Fibroblast of skin of back (primary cell): ENCODE measurements at places on chromosomes 5 and 9.
A peak's percentile ranks its signal among the peaks of the same experiment; 100 is the strongest.

DNA sequence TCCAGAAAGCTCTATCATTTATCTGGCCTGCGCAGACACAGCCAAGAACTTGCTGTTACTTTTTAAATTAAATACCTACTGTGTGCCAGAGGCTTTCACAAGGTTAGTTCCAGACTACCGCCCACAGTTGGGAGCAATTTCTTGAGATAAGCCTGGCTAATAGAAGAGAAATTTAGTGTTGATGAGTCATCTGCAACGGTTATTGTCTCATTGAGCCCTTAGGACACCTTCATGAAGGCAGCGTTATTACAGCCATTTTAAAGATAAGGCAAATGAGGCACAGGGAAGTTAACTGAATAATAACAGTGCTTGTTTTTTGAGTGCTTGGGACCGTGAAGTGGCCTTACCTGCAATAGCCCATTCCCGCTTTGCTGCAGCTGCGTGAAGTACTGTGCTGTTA lies 292.9 kb upstream of the MSX2 start:
- no peak for DNase-seq

DNA sequence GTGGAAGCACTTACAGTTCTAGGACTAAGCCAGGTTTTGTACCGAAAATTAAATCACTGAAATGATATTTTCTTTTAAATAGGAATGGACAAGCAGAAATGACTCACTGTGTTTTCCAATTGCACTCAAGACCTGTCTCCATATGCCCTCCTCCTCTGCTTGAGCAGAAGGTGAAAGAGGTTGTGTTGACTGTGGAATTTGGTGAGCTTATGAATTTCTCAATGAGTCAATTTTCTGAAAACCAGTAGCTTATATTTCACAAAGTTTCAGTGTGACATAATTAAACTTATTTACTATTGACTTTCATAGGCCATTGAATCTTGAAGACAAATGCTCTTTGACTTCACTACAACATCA lies 249.9 kb downstream of the NPR3 start:
- no peak for DNase-seq

GRCh38 chr9:35537913-35538312 lies 48.0 kb downstream of the RUSC2 start:
- peak; percentile 63 for DNase-seq

DNA sequence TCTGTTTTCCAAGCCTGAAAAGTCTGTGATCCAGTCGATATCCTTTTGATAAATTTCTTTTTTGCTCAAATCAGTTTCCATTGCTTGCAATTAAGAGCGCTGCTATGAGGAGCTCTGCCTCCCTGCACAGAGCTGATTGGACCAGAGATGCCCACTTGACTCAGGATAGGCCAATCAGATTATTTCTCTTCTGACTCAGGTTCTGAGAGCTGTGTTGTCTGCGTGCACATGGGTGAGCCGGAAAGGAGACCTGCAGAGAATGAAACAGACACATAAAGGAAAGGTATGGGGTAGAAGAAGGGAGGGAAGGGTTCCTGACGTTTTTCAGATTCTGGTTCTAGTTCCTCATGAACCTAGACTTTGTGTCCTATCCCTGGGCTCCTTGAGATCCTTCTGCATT lies 15.8 kb upstream of the FABP6 start:
- DNase-seq, result peak; percentile 11

DNA sequence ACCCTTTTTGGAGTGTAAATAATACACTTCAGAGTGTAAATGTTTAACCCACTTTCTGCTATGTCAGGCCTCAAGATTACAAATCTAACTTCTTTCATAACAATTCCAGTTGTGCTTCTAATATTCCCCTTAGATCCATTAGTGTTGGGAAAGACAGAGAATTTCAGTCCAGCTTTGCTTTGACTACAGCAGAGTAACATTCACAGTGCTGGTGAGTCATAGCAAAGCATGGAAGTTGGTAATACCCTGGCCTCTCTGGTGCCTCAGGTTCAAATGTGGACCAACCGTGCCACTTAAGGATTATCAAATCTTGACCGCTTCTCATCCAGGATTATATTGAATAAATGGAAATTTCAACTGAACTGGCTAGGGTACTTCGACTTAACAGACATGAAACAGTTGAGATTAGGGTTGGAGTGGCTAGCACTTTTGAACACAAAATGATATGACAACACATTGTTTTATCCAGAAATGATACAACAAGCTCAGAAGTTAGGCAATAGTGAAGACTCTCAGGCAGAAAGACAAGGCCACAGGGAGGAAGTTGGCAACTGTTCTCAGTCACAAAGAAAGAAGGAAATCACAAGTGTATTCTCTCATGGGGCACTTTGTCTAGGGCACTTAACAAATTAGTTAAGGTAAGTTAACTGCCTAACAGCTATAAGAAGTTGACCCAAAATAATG lies 24.4 kb upstream of the RASA1 start:
- DNase-seq, result peak; percentile 54

- peak; percentile 43 for DNase-seq
Observed at GRCh38 chr9:105131981-105132380, 112.5 kb upstream of the SLC44A1 start.

- peak; percentile 35 for DNase-seq
Observed at GRCh38 chr5:97142521-97143254, at the start of gene LIX1. LIX1 (minus strand) TSS chr5:97142611; CDS start chr5:97142576, 35 bp downstream.

- DNase-seq, result no peak
Observed at GRCh38 chr5:158123595-158123994, 264.6 kb upstream of the CLINT1 start.

- DNase-seq, result no peak
Observed at GRCh38 chr5:83145241-83145640, 67.9 kb downstream of the XRCC4 start.

- DNase-seq, result no peak
Observed at GRCh38 chr9:128161215-128161902, 1.3 kb downstream of the BBLN start.

DNA sequence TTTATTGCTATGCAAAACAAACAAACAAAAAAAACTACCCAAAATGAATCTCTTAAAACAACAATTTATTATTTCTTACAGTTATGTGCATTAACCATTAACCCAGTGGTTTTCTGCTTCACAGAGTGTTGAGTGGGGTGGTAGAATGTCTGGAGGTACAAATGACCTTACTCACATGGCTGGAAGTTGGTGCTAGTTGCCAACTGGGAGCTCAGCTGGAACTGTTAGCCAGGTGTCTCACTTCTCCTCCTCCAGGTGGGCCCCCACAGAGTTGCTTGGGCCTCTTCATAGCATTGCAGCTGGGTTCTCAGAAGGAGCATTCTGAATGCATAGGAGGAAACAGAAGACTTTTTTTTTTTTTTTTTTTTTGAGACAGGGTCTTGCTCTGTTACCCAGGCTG lies 10.5 kb upstream of the B4GALT1 start:
- DNase-seq, result no peak

DNA sequence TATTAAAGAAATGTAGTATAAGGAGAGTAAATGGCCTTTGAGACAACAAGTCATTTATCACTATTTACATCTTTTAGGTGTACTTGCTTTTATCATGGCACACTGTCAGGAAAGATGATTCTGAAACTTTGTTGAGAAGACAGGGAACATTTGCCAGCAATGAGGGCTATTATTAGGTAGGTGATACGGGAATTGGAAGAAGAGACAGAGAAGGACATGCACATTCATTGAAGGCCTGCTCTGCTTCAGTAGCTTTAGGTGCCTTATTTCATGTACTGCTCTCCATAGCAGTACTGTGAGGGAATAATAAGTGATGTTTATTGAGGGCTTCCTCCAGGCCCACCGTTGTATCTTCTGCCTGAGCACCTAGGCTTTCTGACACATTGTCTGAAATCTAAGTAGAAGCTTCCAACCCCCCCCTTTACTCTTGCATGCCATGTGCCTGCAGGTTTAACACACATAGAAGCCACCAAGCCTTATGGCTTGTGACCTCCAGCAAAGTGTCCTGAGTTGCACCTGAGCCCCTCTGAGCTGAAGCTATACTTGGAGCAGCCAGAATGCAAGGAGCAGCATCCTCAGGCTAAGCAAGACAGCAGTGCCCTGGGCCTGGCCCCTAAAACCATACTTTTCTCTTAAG lies 275.2 kb upstream of the VLDLR start:
- no peak for DNase-seq

DNA sequence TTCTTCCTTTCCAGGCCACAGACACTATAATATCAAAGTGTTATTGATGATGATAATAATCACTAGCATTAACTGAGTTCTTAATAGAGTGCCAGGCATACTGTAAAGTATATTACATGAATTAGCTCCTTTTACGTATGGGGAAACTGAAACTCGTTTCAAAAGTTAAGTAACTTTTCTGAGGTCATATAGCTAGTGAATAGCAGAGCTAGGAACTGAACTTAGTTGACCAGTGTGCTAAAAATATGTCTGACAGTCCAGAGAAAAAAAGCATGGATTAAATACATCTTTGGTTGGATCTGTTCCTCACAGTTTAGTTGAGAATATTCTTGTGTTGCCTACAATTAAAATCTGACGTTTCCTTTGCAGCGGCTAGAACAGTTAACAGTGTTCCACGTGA lies 18.4 kb upstream of the CATSPER3 start:
- no peak for DNase-seq

GRCh38 chr9:120924698-120925534 lies 1.7 kb downstream of the TRAF1 start:
- no peak for DNase-seq

DNA sequence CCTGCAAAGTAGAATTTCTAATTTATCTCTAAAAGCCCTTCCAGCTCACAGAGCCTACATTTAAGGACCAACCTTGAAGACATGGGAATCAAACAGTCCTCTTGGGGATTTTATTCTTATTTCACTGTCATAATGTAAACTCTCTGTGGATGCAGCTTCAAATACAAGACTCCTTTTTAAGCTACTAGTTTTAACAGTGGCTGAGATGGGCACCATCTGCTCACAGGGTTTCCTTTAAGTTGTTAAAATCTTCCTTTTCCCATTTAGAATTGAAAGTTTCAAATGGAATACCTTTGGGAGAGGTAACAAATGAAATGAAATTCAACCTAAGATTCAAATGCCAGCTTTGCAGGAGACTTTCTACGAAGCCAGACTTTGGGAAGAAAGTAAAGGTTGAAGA lies 243.7 kb downstream of the GLIS3 start:
- DNase-seq, result no peak

DNA sequence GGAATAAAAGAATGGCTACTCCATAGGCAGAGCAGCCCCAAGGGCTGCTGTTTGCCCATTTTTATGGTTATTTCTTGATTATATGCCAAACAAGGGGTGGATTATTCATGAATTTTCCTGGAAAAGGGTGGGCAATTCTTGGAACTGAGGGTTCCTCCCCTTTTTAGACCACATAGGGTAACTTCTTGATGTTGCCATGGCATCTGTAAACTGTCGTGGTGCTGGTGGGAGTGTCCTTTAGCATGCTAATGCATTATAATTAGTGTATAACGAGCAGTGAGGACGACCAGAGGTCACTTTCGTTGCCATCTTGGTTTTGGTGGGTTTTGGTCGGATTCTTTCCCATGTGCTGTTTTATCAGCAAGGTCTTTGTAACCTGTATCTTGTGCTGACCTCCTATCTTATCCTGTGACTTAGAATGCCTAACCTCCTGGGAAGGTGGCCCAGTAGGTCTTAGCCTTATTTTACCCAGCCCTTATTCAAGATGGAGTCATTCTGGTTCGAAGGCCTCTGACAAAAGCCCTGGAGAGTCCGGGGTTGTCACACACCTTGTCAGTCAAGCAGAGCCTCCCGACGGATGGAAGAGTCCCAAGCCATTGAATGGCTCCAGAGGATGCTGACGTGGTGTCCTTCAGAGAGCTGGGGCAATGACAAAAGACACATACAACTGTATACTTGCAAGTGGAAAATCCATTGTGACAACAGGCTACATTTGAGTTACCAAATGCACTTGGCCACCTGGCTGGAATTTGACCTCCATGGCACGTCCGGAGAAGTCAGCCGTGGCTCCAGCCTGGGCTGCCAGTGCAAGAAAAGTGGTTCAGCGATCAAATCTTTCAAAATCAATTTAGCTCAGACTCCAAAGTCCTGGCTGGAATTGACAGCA lies 67.1 kb upstream of the CLINT1 start:
- DNase-seq, result no peak

- no peak for DNase-seq
Observed at GRCh38 chr5:157459715-157460599, at the start of gene NIPAL4. NIPAL4 (plus strand) TSS chr5:157460213; CDS start chr5:157460321, 108 bp downstream.

DNA sequence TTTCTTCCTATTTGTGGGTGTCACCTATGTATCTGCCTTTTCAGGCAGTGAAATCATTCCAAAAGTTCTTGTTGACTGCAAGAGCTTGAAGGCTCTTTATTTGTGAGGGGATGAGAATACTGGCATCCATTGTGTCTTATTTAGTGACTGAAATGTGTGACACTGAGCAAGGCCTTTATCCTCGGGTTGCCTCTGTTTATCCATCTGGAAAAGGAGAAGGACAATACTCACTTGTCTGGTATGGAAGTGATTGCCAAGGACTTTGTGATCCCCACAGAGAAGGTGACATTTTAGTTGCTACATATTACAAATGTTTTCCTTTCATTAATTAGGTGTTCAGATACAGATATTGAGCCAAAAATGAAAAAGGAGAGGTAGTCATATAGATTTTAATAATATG lies 80.2 kb downstream of the ARRDC3 start:
- no peak for DNase-seq

GRCh38 chr5:149526845-149527590 lies 24.2 kb downstream of the CSNK1A1 start:
- no peak for DNase-seq
